Renal cortical epithelial cell (primary cell): ENCODE measurements at places on chromosomes 5 and 9. TPM values are rescaled to one million over a fixed set of nuclear protein-coding genes. Genes with fewer than 3 reads are reported as not detected.

The RGMB gene
- total RNA-seq, result 12.9 and 13.2 TPM in 2 replicates

The PLEKHG4B gene
- total RNA-seq, result 0.15 and 1.6 TPM in 2 replicates

The CTXN3 gene
- total RNA-seq, result not detected in 2 replicates

The STPG3 gene
- total RNA-seq, result not detected in 2 replicates

The FBLL1 gene
- 0.30 and 0.35 TPM in 2 replicates for total RNA-seq

The RC3H2 gene
- total RNA-seq, result 59.2 and 113 TPM in 2 replicates

The C5orf58 gene
- not detected in 2 replicates for total RNA-seq

The MED10 gene
- 7.3 and 12.9 TPM in 2 replicates for total RNA-seq

The ADAMTS19 gene
- 0.30 TPM in 1 of 2 replicates, not detected in the other for total RNA-seq

The RASGRF2 gene
- 10.6 and 34.2 TPM in 2 replicates for total RNA-seq

The LRRC14B gene
- total RNA-seq, result not detected in 2 replicates

The CAMK2A gene
- total RNA-seq, result 0.15 TPM in 1 of 2 replicates, not detected in the other

The ADAMTS6 gene
- total RNA-seq, result 2.7 and 41.8 TPM in 2 replicates

The PDE8B gene
- total RNA-seq, result 0.05 TPM in 1 of 2 replicates, not detected in the other

The MSX2 gene
- total RNA-seq, result 0.69 and 1.1 TPM in 2 replicates

The PIP5KL1 gene
- 0.65 and 2.1 TPM in 2 replicates for total RNA-seq

The SHOC1 gene
- total RNA-seq, result 0.30 TPM in 1 of 2 replicates, not detected in the other

The INSL4 gene
- total RNA-seq, result not detected in 2 replicates

The PPP2R2B gene
- 0.25 and 1.2 TPM in 2 replicates for total RNA-seq
